ENCODE measurements at places on chromosomes 1 and 21.

GRCh38 chr1:6634371-6635052 is 9.8 kb downstream of the THAP3 start:
- ATAC-seq: peak; percentile 76

- ATAC-seq: peak; percentile 58
Measured at GRCh38 chr1:31183927-31184554, 55.6 kb downstream of the NKAIN1 start.

DNA sequence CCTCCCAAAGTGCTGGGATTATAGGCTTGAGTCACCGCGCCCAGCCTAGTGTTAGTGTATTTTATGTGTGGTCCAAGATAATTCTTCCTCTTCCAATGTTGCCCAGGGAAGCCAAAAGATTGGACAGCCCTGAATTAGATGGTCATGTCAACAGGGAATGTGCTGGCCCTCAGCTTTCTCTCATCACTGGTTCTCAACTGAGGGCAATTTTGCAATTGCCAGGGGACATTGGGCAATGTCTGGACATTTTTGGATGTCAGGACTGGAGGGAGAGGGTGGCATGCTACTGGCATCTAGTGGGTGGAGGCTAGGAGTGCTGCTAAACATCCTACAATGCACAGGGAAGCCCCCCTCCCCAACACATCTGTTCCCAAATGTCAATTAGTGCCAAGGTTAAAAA is 95.0 kb downstream of the LAMC2 start:
- no peak for ATAC-seq

GRCh38 chr1:206873603-206874188 is 8.3 kb downstream of the IL20 start:
- no peak for ATAC-seq

- peak; percentile 23 for ATAC-seq
Measured at GRCh38 chr1:168235548-168235885, 9.7 kb downstream of the SFT2D2 start.

DNA sequence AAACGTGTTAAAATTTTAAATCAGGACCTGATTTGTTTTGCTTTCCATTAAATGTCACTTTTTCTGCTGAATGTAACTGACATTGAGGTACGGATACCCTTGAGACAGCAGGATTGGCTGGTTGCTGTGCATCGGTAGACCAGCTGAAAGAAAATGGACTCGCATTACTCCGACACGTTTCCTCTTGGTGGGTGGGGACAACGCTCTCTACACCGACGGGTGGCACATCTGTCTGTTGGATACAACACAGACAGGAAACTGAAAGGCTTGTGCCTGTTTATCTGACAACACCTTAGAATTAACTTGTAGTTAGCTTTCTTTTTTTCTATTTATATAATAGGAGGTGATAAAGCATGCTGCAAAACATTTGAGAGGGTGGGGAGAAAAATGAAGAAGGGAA is 19.4 kb downstream of the PRPF38A start:
- ATAC-seq: no peak

DNA sequence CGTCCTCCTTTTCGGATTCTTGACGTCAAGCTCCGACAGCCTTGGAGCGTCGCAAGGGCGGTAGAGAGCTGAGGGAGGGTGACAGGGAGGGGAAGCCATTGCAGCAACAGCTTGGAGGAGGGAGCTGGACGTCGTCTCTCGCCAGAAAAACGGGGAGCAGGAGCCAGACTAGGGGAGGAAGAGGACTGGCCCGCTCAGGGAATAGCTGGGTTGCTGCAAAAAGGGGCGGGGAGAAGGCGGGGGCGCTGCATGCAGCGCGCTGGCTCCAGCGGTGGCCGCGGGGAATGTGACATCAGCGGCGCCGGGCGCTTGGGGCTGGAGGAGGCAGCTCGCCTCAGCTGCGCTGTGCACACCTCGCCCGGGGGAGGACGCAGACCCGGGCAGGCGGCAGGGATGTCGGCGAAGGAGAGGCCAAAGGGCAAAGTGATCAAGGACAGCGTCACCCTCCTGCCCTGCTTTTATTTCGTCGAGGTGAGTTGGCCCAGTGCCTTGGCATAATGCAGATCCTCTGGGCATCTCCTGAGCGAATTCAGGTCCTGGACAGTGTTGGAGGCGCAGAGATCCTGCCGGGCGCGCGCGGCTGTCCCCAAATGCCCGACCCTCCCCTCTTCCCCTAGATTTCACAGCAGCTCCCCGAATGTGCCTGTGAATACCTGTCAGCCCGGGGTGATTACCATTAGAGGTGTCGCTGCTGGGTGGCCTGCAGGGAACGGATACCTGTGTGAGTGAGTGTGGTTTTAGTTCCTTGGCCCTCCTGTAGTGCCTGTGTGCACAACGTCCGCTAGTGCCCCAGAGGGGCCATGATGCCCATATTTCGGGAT is at the start of gene PLPPR4:
Gene PLPPR4 (plus strand): TSS at position 292 of the 821 bp plus-strand sequence. CDS start 102 bp downstream, at position 394.
- ATAC-seq: peak; percentile 93

- ATAC-seq: no peak
Measured at GRCh38 chr1:19006837-19007271, 50.4 kb upstream of the IFFO2 start.

- ATAC-seq: no peak
Measured at GRCh38 chr1:206094024-206094423, 23.2 kb downstream of the AVPR1B start.
